ENCODE measurements at places on chromosomes 3 and 15.

- no peak for DNase-seq
Observed at GRCh38 chr3:140597792-140598191, 80.1 kb upstream of the TRIM42 start.

DNA sequence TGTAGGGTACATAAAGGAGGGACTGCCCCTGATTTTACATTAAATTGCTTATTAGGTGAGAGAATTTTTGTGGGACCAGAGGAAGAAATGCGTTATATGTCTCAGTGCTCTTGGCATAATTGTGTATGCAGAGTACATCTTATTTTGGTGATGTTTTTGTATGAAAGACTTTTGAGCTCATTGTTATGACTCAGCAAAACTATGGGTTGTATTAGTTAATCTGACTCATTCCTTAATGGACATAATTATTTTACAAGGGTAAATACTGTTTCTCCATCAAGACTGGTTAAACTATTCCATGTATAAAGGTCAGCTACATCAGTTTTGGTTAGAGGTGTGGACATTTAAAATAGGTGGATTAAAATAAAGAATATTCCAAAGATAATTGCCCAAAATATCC is 156.8 kb downstream of the ALCAM start:
- no peak for DNase-seq

- no peak for DNase-seq
Observed at GRCh38 chr3:156383441-156384025, 171.4 kb downstream of the SSR3 start.

GRCh38 chr3:141686466-141687291 is 51.4 kb upstream of the RNF7 start:
- DNase-seq, result no peak

DNA sequence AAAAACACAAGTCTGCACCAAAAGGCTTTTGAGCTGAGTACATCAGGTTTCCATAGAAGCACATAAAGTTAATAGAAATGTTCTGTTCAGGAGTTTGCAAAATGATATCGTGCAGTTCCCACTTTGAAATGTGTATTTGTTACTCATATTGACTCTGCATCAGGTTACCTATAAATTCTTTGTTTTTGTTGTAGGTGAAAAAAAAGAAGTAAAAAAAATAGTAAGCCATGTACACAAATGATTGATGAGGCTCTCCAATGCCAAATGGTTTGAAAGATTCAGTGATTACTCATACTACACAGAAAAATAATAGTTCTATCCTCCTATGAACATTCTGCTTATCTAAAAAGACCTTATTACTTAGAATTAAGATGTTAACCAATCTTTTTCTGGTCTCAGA is 287.3 kb upstream of the MME start:
- no peak for DNase-seq

GRCh38 chr3:30602946-30603345 is 3.5 kb upstream of the TGFBR2 start:
- no peak for DNase-seq

DNA sequence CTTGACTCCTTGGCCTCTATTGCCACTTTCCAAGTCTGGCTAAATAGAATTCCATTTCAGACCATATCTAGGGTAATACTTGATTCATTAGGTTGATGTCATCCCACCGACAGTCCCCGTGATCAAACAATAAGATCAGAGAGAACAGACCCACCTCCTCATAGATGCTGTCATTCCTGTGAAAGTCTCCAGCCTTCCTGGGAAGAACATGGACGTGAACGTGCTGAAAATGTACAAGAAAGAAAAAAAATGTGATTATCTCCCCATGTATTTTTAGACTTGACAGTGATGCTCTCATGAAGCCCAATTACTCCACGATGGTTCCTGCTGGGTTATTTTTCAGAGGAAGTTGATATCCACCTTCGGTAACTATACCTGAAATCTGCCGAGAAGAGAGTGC is 872.4 kb upstream of the CFAP20DC start:
- DNase-seq, result no peak

- DNase-seq, result no peak
Observed at GRCh38 chr3:31422237-31422636, 110.5 kb upstream of the STT3B start.

GRCh38 chr3:66463730-66464511 is 36.9 kb downstream of the LRIG1 start:
- no peak for DNase-seq

GRCh38 chr3:5278666-5279065 is 91.2 kb downstream of the EDEM1 start:
- no peak for DNase-seq

DNA sequence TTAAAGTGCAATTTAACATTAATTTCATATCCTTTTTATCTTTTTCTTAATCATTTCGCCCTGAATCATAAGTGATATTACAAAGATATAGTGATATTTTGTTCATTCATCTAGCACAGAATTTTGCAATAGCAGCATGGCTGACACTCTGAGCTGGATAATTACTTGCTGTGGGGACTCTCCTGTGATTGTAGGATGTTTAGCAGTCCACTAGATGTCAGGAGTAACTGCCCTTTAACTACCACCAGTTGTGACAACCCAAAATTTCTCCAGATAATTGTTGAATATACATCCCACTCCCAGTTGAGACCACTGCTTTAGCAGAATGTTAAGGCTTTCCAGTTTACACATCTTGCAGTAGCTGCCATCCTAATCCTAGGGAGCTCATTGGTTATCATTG is 196.8 kb upstream of the MBNL1 start:
- no peak for DNase-seq

GRCh38 chr3:140536926-140537726 is 140.7 kb upstream of the TRIM42 start:
- DNase-seq, result no peak

DNA sequence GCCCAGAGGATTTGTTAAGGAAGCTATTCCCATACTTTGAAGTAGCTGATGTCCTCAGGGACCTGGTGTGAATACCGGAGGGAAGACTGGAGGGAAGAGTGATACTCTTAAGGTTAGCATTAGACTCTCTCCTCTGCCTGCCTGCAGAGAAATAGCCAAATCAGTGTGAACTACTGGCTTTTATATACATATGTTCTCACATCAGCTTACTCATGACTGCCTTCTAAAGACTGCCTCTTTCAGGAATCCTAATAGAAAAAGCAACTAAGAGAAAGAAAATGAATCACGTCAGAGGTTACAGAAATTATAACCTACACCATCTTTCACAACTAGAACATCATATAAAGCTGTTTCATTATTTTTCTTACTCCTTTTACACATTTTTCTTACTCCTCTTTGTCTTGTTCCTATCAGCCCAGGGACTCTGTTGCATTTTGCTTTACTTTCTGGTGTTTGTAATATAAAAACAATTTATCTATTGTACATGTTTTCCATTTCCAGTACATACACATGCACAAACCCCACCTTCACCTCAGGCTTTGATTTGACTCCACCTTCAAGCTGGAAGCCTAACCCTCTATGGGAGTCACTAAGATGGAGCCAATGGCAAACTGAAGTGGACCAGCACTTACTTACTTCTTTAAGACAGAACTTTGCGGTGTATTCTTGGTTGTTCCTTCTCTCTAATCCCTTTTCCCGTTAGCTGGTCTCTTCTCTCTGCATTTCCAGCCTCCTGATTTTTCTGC is 257.7 kb upstream of the UBE2E1 start:
- no peak for DNase-seq

- peak; percentile 32 for DNase-seq
Observed at GRCh38 chr15:82663186-82663600, 16.0 kb upstream of the CPEB1 start.

- no peak for DNase-seq
Observed at GRCh38 chr3:167798443-167798842, 62.9 kb downstream of the SERPINI1 start.

DNA sequence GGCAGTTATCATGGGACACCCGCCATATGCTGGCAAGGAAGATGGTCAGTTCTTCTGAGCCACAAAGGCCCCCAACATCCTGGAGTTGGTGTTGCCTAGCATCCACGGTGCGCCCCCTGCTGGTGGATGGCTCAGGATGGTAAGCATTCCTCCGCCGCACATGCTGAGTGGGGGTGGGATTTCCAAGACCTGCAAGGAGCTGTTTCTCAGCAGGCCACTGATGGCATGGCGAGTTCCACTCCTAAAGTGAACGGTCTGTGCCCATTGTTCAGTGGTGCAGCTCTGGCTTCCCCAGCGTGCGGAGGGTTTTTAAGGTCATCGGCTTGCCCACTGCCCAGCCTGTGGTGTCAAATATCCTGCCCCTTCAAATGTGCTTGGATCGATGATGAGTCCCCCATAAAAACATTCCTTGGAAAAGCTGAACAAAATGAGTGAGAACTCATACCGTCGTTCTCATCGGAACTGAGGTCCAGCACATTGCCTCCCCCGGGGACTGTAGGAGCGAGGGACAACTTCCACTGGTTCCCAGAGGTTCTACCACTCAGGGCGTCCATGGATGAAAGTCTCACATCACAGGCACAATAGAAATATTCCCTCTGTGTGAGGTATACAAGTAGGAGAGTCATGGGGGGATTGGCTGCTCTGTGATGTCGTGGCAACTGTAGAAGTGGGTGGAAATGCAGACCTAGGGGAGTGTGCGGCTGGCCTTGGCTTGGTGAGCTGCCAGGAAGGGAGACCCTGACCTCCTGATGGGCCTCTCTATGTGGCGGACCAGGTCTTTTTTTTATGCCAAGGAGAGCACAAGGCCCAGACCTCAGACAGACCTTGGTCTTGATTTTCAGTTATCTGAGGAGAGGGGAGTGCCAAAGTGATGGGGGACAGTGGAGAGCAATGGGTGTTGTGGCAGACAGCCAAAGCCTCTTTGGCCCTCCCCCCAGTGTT is 102.0 kb downstream of the SNRPN start:
- no peak for DNase-seq

DNA sequence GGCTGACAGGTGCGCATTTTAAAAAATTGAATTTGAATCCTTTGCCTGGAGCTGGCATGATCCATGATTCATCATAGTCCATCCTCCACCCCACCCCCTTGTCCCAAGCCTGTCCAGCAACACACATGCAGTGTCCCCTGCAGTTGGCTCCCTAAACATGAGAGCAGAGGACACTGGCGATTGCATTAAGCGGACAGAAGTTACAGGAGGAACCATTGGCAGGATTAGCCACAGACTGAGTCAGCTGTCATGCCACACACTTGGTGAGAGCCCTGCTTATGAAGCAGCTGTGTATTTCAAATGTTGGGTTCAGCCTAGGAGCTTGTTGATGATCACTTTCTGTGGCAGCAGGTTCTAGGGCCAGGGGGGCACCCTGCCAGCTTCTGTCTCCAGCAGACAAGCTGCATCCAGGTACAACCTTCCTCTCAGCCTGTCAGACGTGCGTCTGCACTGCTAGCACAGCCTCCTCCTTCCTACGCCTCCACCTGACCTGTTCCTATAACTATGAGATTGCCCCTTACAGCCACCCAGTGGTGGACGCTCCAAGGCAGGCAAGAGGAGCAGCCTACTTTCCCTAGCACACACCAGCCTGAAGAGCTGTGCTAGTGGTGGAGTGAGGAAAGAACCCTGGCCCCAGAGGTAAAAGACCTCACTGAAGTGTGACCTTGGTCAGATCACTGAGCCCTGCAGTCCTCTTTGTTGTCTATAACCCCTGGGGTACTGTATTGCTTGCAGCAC is 121.9 kb downstream of the SLCO3A1 start:
- DNase-seq, result no peak

DNA sequence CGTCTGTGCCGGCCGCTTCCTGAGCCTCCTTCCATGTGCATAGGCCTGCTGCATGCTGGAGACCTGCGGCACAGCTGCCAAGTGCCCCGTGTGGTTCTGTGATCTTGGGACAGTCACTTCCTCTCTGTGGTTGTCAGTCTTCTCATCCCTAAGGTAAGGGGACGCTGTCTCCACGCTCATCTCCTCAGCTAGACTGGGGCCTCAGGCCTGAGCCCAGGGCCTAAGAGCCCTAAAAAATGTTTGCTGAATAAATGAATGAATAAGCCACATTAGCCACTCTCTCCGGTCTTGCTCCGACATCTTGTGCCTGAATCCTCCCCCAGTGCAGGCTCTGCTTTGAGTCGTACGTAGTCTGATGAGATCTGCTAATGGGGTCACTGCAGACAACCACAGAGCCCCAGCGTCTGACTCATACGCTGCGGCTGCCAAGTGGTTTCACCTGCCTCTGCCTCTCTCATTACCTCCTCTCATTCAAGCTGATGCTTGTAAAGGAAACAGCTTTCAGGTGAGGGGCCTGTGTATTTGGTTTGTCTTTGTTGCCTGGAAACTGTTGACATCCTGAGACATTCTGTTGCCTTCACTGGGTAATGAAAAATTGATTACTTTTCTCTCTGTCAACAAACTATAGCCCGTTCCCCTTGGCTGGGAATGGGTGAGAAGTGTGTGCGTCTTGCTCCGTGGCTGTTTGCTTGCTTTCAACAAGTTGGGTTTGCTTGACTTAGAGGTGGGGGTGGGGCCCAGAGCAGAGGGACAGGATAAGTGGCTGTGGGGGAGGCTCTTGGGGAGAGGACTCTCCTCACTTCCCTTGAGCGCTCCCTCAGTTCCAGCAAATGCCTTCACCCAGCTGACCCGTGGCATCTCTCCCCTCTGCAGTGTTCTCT is 15.9 kb downstream of the RPLP1 start:
- DNase-seq, result peak; percentile 74

DNA sequence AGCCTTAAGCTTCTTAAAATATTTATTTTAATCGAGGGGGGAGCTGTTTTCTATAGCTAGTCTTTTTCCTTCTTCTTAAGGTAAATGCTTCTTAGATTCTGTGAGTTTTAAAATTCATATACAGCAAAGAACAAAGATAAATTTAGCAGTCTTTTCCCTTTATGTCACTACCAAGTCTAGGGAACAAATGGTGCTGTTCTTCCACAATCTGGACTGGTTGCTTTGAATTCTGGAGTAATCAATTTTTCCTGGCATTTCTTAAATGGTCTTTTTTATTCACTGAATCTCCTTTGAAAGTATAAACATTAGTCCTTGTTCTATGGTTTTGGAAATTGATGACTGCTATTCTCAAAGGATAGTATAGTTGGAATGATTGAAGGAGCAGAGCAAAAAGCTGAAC is 82.8 kb downstream of the CHL1 start:
- no peak for DNase-seq

DNA sequence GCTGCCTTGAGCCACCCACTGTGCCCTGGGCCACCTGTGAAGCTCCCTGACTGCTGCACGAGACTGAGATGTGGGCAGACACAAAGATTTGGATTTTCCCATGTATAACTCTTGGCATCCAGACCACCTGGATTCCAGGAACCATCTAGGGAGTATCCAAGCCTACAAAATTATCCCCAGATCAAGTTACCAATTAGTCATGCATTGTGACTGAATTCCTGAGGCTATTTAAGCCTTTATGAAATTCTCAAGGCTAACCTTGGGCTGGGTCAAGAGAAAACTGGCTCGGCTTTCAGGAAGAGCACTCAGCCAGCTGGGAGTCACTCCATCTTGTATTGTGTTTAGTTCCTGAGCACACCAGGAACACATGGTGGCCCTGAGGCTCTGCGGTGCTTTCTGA is 13.3 kb upstream of the ATP13A5 start:
- no peak for DNase-seq

- no peak for DNase-seq
Observed at GRCh38 chr3:140956058-140956835, 14.6 kb downstream of the SLC25A36 start.

DNA sequence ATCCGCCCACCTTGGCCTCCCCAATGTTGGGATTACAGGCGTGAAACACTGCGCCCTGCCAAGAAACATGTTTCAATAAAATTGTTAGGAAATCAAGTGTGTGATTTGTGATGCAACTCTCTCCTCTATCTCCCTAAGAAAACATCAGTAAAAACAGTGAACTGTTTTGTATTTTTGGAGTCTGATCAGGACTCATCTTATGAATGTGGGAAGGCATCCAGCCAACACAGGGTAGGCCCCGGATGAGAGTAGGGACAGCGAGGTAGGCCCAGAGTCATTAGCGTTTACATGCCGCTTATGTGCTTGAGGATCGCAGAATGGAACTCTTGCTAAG is 884 bp upstream of the GLYCTK start:
- DNase-seq, result no peak

Data from activated T-cell treated with anti-CD3 and anti-CD28 coated beads, Interleukin-2, amount 50 U/mL, for 4 hours (primary cell).